Stimulated activated naive B cell treated with anti-CD40 and anti-IgM and Interleukin-4, amounts not matched to agents 10 μg/mL and 1 μg/mL and 100 μg/mL, for 72 hours (primary cell): ENCODE measurements at places on chromosomes 13 and 19.

DNA sequence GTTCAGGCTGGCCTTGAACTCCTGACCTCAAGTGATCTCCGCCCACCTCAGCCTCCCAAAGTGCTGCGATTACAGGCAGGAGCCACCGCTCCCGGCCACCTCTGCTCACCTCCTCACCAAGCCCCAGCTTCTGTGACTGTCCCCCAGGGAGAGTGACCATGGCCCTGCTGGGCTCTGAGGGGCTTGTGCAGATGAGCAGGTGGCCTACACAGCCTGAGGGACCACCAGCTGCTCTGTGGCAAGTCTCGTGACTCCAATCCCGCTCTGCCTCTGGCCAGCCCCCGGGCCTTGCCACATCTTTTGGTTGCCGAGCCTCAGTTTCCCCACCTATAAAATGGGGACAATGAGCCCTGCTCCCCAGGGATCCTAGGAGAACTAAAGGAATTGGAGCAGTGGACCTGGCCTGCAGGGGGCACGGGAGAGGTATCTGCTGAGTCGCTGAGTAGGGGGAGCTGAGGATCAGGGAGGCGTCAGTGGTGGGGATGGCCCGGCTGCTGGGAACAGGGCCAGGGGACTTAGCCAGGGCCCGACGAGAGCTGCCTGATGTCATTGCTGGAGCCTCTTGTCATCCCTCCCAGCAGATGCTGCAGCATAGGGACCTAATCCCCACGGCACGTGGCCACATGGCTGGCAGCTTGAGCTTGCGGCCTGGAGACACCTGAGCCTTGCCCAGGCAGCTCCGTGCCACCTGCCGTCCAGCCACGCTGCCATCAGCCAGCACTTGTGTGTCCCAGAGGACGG, 74.7 kb downstream of the GADD45B start:
- DNase-seq: no peak

- DNase-seq: no peak
Observed at GRCh38 chr13:76772241-76772640, 114.0 kb downstream of the KCTD12 start.

GRCh38 chr19:28196961-28197360, 1016.0 kb downstream of the UQCRFS1 start:
- DNase-seq: no peak

GRCh38 chr19:3053780-3054179, 8.5 kb downstream of the TLE5 start:
- no peak for DNase-seq

- no peak for DNase-seq
Observed at GRCh38 chr13:87005511-87005910, 665.7 kb upstream of the SLITRK5 start.

GRCh38 chr19:43820098-43820883, 6.8 kb upstream of the ZNF283 start:
- peak; percentile 30 for DNase-seq

- no peak for DNase-seq
Observed at GRCh38 chr13:47146136-47146535, 249.3 kb upstream of the HTR2A start.

- DNase-seq: no peak
Observed at GRCh38 chr19:50830266-50831025, 2.9 kb downstream of the KLK15 start.

- DNase-seq: no peak
Observed at GRCh38 chr13:98346904-98347636, 170.0 kb upstream of the RNF113B start.

DNA sequence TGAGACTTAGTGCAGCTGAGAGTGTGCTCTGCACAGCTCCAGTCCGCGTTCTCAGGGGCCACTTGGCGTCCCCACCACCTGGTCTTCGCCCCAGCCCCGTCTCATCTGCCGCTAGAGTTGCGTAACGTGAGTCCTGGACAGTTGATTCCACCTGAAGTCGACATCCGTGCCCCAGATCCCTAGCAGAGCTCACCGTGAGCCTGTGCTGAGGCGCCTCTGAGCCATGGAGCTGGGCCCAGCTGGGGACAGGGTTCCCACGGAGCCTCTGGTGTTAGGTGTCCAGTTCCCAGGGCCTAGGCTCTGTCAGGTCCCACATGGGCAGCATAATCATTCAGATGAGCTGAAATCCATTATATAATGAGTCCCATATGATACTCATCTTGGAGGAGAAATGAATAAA, 147.1 kb upstream of the SOX1 start:
- no peak for DNase-seq

GRCh38 chr13:113041293-113041690, 64.3 kb upstream of the F7 start:
- no peak for DNase-seq
